HepG2 (cell line): ENCODE measurements at places on chromosomes 4 and X. TPM values are rescaled to one million over a fixed set of nuclear protein-coding genes. Genes with fewer than 3 reads are reported as not detected.

RNF212 gene
- not detected in 2 replicates for total RNA-seq

GABRG1 gene
- total RNA-seq, result not detected in 2 replicates

SH3BP2 gene
- total RNA-seq, result 7.0 and 16.9 TPM in 2 replicates

CT45A2 gene
- not detected in 2 replicates for total RNA-seq
